Stimulated activated CD8-positive, alpha-beta memory T cell treated with anti-CD3 and anti-CD28 coated beads, Interleukin-4, amount 100 ng/mL, for 4 hours (primary cell): ENCODE measurements at places on chromosomes 12 and 14.

GRCh38 chr14:24965934-24966578, 83.9 kb downstream of the STXBP6 start:
- DNase-seq: no peak

- no peak for DNase-seq
Measured at GRCh38 chr12:117098361-117099217, 627 bp downstream of the TESC start.

DNA sequence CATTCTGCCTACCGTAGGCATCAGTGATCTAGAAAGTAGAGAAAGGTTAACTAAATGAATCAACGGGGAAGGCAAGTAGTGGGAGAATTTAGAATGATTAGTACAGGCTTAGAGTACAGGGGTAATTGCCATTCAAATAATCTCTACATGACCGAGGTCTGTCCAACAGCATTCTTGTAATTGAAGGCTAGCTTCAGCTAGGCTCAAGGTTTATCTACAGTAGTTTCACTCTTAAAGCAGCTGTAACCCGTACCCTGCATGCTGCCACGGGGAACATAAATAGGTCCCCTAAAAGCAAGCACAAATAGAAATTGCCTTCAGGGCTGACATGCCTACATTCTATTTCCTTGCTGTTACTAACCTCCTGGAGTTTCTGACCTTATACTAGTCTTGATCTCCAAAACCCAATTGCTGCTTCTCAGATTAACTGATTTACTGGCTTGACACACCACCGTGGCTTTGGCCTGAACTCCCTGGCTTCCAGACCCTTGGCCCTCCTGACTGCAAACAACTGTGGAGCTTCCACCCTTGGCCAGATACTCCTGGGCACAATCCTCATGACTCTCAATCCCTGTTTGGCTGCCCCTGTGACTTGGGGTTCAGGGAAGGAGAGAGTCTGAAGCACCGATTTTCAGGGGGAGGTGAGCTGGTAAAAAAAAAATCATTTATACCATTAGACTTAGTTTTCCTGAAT, 242.1 kb upstream of the FOXN3 start:
- no peak for DNase-seq

GRCh38 chr12:115864396-115864795, 413.1 kb downstream of the MED13L start:
- DNase-seq: no peak

DNA sequence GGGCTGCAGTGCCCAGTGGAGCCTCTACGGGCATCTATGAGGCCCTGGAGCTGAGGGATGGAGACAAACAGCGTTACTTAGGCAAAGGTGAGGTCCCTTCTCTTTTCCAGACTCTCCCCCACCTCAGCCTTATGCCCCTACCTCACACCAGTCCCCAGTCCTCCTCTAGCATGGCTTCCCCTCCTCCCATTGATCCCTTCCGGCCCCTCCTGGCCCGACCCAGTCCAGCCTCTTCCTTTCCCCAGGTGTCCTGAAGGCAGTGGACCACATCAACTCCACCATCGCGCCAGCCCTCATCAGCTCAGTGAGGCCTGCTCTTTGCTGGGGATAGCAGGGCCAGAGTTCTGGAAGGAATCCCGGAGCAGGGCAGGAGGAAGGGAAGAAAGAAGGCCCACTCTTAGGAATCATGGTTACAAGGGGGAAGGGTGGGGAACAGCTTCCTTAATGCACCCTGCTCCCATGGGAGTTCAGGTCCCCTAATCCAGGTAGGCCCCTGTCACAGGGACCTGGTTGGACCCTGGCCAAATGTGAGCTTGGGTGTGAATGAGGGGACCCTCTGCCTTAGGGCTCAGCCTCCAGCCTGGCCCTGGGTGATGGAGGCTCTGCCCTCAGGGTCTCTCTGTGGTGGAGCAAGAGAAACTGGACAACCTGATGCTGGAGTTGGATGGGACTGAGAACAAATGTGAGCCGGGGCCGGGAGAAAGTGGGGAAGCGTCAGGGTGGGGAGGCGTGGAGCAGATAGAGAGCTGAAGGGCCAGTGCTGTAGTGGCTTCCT, 2.2 kb downstream of the ENO2 start:
- DNase-seq: no peak

GRCh38 chr14:42884100-42884499, 1277.4 kb downstream of the LRFN5 start:
- DNase-seq: no peak

DNA sequence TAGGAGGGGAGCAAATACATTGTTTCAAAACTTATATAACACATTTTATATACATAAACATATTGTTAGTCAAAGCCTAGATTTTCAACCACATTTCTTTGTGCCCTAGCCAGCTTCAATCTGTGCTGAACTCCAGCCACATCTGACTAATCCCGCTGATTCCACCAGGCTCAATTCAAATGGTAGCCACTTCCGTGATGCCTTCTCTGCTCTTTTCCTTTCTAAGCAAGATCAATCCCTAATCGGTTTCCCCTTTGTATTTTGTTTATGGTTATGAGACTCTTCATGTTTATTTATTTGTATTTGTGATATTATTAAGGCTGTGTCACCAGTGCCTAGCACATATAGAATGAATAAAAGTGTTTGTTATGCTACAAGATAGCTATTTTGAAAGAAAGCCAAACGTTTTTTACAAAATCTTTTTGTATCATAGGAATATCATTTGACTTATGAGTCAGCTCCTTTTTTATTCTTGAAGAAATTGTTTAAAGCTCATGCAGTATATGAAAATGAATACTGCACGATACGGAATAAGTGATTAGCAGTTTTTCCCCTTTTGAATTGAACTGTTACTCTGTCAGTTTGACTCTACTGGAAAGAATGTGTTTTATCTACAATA, 110.2 kb downstream of the PLEKHA5 start:
- DNase-seq: no peak

DNA sequence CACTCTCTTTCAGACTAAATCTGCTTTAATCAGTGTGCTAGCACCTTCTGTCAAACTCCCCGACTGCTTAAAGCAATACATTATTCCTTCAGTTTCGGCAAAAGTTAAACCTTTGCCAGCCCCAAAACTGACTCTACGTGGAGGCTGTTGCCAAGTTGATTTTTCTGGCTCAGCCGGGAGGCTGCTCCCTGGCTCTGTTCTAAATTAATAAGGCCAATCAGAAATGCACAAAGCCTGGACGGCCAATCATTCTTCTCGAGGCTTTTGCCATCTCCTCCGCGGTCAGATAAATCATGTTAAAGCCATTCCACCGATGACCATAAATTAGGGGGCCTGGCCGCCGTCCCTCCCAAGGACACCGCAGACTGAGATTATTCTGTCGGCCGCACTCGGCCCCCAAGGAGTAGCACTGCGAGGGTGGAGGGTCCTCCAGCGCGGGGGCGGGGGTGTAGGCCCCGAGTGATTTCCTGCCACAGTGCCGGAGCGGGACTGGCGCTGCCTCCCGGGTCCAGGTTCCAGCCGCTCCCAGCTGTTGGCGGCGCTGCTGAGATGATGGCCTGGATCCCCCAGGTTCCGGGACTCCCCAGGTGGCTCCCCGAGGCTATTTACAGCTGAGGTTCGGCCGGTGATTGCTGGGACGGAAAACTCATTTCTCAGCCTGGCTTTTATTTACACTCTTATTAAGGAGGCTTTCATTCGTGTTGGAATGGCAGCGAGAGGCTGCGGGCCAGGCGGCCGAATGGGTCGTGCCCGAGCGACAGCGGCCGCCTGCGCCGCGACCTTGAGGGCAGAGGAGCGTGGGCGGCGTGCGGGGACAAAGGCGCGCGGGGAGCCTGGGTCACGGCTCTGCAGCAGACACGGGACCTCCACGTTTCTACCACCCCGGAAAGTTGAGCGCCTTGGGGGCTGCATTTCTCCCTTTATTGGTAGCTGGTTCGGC, 165.1 kb downstream of the MON2 start:
- no peak for DNase-seq

DNA sequence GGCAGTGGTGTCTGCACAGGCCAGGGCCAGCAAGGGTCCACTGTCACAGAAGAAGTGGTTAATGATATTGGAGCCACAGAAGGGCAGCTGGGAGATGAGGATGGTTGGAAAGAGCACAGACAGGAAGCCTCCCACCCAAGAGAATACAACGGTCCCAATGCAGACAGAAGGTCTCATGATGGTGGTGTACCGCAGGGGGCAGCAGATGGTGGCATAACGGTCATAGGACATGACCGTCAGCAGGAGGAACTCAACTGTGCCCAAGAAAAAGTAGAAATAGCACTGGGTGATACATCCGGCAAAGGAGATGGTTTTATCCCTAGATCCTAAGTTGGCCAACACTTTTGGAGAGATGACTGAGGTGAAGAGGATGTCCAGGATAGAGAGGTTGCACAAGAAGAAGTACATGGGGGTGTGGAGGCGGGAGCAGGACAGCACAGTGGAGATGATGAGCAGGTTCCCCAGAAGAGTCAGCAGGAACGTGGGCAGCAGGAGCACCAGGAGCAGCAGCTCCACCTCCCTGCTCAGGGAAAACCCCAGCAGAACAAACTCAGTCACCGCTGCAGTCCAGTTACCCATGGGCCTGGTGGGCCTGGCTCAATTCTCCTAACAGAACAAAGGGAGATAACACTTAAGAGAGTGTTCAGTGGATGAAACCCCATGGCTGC, 9.8 kb downstream of the OR6J1 start:
- DNase-seq: no peak

DNA sequence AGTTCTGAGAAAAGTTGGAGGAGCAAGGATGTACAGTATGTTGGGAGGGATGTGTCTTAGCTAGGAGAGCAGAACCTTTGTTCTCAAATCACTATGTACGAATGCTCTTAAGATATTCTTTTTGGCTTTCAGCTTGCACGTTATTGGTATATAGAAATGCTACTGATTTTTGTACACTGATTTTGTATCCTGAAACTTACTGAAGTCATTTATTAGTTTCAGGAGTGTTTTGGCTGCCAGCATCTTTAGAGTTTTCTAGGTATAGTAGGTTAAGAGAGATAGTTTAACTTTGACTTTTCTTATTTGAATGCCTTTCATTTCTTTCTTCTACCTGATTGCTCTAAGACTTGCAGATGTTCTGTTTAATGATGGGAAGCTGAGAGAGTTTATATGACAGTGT, 442.8 kb upstream of the FBXO33 start:
- no peak for DNase-seq

- no peak for DNase-seq
Measured at GRCh38 chr12:125330645-125331341, 265.6 kb downstream of the AACS start.

DNA sequence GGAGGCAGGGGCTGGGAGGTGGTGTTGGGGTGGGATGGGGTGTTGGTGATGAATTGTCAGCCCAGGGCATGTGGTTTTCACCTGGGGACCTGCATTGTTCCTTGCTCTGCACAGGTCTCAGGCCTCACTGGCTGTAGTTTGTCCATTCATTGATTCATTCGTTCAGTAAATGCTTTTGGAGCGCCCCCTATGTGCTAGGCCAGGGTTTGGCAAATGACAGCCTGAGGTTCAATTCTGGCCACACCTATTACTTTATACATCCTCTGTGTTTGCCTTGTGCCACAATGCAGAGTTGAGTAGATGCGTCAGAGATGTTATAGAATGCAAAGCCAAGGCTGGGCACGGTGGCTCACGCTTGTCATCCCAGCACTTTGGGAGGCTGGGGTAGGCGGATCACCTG, 4.7 kb downstream of the ADCK1 start:
- no peak for DNase-seq

GRCh38 chr14:61939776-61940175, 177.6 kb downstream of the SNAPC1 start:
- DNase-seq: no peak

- no peak for DNase-seq
Measured at GRCh38 chr12:11729008-11729407, 79.5 kb downstream of the ETV6 start.

DNA sequence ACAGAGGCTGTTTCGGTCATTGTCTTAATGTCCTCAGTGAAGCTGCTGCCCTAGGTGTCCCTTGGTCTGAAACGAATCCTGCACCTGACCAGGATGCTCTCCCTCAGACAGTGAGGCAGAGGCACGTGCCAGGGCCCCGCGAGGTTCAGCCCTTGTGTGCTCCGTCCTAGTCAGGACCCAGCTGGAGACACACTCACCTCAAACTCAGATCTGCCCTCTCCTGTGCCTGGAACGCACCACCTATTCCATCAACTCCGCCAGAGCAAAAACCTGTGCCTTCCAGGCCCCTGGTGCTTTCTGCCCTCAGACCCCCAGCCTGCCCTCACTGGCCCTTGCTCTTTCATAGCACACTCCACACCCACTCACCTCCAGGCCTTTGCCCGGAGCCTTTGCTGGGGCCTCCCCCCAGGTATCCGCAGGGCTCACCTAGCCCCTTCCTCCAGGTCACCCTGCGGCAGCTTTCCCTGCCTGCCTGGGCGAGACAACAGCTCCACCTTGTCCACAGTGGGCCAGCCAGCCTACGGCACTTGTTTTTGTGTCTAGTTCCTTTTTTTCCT, 150.6 kb downstream of the BCL11B start:
- no peak for DNase-seq

DNA sequence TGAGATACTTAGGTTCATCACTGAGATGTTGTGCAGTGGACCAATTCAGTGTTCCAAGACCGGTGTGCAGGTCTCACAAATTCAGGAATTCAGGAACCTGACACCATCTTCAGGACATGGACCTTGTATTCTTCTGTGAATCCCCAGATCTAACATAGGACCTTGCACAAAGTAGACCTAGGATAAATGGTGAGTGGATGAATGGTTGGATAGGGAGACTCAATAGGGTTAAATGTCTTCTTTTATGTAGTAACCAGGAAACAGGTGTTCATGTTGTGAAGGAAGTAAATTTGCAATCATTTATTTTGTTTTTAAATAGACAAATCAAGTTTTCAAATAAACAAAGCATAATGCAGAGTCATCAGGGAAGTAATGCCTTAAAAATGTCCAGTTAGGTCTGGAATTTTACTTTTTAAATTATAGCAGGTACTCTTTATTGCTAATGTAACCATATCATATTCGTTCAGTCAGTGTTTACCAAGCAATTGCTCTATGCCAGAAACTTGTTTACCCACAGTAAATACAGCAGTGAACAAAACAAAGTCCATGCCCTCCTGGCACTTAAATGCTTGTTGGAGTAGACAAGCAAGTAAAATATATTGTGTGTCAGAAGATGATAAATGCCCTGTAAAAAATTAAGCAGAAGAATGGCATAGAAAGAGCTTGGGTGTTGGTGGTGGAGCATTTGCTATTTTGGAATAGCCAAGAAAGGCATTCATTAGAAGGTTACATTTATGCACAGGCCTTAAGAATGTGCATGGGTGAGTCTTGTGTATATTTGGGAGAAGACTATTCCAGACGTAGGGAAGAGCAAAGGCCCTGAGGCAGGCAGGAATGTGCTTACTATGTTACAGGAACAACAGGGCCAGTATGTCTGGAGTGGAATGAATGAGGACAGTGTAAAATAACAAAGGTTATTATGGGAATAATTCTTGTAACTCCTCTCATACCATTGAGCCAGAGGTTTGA, 26.3 kb downstream of the RXYLT1 start:
- DNase-seq: no peak

DNA sequence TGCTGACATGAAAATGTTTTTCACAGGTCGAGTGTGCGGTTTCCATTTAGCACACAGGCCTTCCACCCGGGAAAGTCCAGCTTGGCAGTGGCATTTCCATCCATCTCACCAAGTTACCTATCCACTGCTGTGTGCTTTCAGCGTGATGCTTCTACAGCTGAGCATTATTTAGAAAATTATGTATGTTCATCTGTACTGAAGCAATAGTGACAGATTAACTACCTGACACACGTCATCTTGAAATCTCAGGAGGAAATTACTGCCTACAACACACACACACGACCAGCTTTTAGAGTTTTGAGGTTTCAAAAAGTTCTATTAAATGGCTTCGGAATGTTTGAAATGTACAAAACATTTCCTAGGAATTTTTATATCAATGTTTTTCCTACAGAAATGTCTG, 39.4 kb downstream of the IFNG-AS1 start:
- DNase-seq: no peak
